ENCODE measurements at places on chromosomes 12 and 14.
A peak's percentile ranks its signal among the peaks of the same experiment; 100 is the strongest.

GRCh38 chr12:38258411-38258810 is 58.2 kb upstream of the ALG10B start:
- DNase-seq = no peak

- peak; percentile 18 for DNase-seq
These were observed 547 bp upstream of the PYGL start for GRCh38 chr14:50944647-50945413.

- no peak for DNase-seq
These were observed 524.8 kb upstream of the ATP2B1 start for GRCh38 chr12:90233168-90234100.

- DNase-seq = no peak
These were observed 9.6 kb downstream of the SERPINA12 start for GRCh38 chr14:94499673-94500072.

DNA sequence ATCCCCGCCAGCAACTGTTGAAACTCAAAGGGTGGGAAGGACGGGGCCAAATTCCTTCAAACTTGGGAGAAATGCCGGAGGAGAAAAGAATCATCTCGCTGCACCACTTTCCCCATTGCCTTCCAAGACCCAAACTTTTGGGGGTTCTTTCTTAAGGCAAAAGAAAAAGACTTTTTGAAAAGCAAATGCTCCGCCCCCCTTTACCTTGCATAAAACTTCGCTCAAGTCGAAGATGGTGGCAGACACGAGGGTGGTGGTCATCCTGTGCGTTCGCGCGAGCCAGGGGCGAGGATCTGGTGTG is 239 bp downstream of the ZFP36L1 start:
- DNase-seq = no peak

DNA sequence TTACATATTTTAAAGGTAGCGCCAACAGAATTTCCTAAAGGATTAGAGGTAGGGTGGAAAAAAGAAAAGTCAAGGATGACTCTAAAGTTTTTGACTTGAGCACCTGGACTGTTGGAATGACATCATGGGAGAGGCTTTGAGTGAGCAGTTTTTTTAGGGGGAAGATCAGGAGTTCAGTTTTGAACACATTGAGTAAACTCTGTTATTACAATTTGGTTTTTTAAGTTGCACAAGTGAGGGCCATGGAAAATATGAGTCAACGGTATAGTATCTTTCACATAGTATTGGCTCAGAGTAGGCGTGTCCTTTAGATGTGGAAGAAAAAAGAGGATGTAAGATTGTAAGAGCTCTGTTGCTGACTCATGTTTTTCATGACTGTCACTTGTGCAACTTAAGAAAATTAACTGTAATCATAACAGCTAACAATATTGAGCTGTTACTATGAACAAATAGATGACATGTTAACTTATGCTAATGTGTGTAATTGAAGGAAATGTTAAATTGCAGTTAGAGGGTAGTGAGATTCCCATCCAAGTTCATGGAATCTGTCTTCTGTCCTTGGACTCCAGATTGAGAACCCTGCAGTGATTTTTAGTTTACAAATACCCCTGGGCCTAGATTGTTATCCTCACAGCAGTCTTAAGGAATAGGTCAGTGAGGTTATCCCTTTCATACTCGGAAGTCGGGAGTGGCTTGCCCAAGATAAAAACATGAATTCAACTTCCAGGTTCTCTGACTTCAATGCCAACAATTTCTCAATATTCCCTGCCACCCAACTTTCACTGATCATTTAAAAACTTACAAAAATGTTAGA is 48.2 kb upstream of the ATP2B1 start:
- no peak for DNase-seq

DNA sequence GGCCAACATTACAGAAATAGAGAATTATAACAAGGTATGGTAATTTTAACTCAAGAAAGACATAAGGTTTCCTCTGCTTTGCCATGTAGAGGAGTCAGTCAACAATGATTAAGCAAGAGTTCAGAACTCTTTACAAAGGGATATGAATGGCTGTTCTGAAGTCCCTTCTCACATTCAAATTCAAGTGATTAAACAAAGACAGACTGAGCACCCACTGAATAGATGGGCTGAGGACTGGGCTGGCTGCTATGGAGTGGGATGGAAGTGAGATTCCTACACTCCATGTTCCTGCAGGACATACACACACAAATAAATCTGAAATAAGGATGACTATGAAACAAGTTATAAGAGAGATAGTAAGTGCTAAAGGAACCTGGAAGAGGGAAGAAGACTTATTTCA is 199.0 kb upstream of the GRIP1 start:
- DNase-seq = no peak

GRCh38 chr12:132536102-132536876 is 46.3 kb downstream of the FBRSL1 start:
- no peak for DNase-seq

DNA sequence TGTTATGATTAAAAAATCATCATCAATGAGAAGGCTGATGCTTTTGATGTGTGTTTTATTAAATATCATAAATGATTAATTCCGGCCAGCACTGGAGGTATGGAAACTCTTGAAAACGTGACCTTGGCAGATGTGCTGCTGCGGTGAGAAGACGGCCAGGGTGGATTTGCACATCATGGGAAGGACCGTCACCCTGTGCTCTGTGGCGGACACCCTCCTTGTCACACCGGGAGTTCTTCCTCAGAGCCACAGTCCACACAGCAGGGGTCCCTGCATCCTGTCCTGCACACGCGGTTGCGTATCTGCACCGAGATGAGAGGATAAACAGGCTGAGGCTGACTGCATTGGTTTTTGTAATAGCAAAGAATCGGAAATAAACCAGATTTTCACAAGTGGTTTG is 33.5 kb downstream of the FZD10 start:
- DNase-seq = no peak

- DNase-seq = no peak
These were observed 134.0 kb downstream of the ANO6 start for GRCh38 chr12:45349916-45350315.

DNA sequence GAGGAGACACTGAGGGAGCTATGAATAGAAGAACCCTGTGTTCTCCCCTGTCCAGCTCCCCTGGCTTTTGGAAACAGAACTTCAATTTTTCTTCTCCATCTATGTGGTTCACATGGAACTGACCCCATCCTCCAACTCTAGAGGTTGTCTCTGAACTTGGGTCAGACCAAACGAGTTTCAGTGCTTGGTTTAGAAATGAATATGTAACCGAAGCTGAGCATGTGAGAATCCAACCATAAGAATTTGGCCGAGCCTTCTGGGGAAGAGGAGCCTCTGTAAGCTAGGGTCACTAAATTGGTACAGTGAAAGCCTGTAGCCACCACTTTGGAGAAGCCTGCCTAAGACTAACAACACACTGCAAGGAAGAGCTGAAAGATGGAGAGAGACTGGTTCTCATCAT is 464.4 kb downstream of the ZFP36L1 start:
- DNase-seq = no peak

DNA sequence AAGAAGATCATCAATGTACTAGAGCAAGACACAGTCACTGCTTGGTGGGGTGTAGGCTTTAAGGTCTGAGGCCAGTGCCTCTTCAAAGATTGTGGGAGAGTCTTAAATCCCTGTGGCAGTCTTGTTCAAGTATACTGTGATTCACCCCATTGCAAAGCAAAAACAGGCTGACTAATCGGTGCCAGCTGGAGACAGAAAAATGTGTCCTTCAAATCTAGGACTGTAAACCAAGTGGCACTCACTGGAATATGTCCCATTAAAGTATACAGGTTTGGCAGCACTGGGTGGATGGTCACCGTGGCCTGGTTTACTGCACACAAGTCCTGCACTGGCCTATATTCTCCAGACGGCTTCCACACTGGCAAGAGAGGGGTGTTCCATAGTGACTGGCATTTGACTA is 1315.3 kb downstream of the TMEM121 start:
- DNase-seq = no peak

DNA sequence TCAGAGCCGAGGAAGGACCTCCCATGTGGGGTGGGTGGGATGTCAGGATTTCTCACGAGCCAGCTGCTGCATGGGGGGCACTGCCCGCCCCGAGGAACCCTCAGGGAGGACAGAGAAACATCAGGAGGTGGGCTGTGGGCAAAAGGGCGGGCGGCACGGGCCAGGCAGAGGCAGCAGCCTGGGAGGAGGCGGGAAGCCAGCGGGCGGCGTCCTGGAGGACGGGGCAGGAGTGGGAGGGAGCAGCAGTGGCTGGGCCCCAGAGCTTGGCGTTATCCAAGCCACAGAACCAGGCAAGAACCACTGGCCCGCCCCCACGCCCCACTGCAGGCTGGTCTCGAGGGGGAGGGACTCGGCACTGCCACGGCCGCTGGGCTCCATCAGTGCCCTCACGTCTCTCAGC is 2.4 kb downstream of the C14orf180 start:
- DNase-seq = no peak

GRCh38 chr12:108788076-108788782 is 56.9 kb upstream of the CORO1C start:
- DNase-seq = no peak

DNA sequence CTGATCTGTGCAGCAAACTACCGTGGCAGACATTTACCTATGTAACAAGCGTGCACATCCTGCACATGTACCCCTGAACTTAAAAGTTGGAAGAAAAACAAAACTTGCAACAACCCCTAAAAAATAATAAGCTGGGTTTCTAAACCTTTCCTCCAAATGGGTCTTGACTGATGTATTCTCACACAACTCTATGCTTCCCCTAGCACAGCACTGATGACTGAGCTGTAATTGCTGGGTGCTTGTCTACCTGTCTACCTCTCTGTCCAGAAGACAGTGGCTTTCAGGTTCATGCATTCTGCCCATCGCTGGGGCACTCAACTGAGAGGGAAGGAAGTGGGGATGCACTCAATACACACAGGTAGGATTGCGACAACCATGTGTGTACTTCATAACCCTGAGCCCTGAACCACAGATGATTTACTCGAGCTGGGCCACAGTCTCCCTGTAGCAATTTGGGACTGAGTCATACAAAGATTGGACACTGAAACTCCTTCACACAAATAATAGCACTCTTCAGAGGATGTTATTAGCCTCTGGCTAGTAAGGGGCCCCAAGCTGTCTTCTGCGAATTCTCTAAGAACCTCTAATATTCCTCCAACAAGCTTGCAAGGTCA is 44.8 kb upstream of the TMPO start:
- DNase-seq = no peak

GRCh38 chr14:39773387-39774126 is 341.3 kb upstream of the FBXO33 start:
- no peak for DNase-seq

GRCh38 chr14:69153152-69153872 is 393 bp upstream of the DCAF5 start:
- peak; percentile 97 for DNase-seq

DNA sequence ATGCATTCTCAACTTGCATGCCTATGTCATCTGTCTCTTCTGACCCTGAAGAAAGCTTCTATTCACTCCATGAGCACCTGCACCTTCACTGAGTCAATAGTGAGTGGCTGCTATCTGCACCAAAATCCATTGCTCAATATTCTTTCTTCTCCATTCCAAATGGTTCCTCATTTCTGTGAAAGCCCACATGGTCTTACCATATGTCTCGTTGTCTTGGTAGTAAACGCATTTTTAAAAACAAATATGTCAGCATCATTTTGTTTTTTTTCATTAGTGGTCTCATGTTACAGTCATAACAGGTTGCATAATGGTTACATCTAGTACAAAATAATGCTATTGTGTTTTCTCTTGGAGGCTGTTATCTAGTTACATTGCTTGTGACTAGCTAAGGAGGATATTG is 106.9 kb upstream of the CPM start:
- DNase-seq = no peak

DNA sequence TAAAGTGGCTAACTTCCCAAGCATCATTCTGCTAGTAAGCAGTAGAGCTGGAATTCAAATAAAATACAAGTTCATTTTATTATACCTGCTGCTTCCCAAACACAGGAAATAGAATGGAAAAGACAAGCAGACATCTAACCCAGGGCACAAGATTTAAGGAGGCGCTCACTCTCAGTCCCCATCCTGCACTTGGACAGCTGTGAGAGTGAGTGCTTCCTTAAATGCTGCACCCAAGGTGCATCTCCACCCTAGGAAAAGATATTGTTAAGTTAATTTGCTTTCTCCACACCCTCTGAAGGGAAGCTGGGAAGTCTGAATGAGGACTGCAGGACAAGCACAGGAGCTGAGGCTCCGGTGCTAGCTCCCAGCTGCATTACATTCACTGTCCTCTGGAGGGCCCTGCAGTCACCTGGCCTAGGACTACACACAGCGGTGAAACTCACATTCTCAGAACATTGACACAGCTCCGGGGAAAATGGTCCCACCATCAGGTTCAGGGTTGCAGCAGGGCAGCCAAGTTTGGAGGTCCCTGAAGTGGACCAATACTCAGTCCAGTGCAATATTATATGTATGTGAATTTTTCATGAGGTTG is 14.2 kb downstream of the HEBP1 start:
- DNase-seq = no peak

- DNase-seq = no peak
These were observed 187.4 kb upstream of the ABCD2 start for GRCh38 chr12:39807043-39807442.

DNA sequence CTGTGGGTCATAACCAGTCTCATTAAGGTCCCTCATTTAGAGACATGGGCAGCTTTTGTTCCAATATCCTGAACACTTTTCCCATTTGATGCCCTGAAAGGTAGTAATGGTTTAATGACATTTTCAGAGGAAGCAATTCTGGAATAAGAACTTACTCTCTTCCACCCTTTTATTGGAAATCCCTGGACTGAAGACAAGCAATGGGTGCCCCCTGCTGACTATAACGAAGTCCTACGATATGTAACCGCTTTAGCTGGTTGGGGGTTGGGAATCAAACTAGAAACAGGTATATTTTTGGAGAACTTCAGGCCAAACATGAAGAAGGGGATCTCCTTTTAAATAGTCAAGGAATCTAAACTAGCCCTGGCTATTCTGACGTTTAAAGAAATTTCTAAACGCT is 20.5 kb downstream of the SARNP start:
- no peak for DNase-seq

DNA sequence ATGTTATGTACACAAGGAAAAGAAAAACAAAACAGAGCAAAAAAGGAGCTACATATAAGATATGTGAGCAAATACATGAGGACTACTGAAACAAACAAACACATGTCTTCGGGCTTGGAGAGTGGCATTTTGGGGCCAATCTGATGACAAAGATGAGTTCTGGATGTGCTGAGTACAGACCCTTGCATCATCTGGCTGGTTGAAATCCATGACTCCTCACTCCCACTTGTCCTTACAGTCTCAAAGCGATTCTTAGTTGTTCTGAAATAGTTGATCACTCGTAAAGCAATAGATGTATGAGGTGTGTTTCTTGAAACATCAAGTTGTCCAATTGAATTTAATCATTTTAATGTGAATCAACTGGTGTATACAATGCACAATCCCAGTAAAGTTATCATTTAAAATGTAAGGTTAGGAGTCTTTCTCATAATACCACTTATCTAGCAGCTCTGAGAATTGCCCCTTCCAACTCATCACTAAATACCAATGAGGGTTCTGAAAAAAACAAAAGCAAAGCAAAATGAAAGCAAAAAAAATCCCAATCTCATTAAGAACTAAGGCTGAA is 136.9 kb downstream of the ITPR2 start:
- DNase-seq = no peak

All from pancreas (tissue), 10 donors.